ENCODE measurements at places on chromosomes 13 and 19.

DNA sequence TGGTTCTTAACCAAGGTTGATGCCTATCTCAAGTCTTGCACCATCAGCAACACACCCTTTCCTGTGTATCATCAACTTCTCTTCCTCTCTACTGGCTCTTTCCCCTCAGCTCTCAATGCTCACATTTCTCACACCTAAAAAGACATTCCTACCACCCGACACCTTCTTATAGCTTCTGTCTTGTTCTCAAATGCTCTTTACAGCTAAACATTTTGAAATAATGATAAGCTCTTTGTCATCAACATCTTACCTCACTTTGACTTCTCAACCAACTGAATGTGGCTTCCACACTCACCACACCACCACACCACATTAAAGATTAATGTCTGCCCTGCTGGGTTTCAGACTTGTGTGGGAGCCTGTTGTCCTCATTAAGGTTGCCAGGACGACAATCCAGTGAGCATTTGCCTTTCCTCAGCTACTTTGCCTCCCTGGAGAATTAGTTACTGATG is 67.8 kb downstream of the RXFP2 start:
- H3K27ac ChIP-seq: no peak overlapping the region
- H3K4me3 ChIP-seq: no peak overlapping the region
- H3K4me1 ChIP-seq: no peaks in the 10 kb centered on the region
- H3K36me3 ChIP-seq: no peaks in the 10 kb centered on the region
- DNase-seq: no peak

DNA sequence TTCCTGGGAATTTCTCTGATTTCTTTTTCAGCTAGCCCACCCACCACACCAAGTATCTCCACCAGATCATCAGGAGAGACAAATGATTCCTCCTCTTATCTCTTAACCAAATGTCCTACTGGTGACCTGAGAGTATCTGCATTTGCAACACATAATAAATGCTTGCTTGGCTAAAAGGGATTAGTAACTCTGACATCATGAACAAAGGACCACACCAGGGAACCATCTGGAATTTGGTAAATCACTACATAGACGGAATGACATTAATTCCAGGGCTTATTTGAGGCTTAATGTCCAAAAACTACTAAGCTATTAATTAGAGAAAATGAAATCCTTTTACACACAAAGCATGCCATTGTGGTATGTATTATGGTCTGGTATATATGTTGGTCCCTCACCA is 139.0 kb downstream of the RAP2A start:
- no peak for DNase-seq
- H3K4me3 ChIP-seq: no peak overlapping the region
- H3K27me3 ChIP-seq: no peaks in the 10 kb centered on the region
- peaks cover 8% of the 10 kb centered on the region for H3K4me1 ChIP-seq
- H3K27ac ChIP-seq: no peak overlapping the region
- H3K36me3 ChIP-seq: no peaks in the 10 kb centered on the region

DNA sequence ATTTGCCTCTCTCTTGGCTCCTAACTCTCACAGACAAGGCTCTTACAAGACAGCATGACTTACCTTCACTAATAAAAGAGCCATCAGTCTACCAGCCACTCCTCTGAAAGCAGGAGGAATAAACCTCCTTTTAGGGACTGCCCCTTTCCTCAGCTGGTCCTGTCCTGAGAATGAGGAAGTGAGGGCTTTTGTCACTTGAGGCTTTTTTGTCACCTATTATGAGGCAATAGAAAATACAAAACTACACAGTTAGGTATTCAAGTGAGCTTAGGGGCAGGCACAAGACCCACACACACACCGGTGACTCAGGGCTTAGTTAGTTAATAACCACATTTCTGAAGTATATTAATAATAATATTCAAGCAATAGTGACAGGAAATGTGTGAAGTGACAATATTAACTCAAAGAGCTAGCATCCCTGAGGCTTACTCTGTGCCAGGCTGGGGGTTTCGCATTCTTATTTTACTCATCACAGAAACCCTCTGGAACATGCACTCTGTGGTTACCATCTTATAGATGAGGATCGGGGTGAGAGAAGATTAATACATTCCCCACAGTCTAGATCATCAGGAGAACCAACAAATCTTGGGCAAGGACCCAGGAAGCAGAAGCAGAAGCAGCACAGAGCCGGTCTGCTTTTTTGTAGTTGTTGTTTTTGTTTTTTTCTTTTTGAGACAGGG is 379.9 kb downstream of the LIG4 start:
- no peaks in the 10 kb centered on the region for H3K27me3 ChIP-seq
- DNase-seq: no peak
- H3K36me3 ChIP-seq: no peaks in the 10 kb centered on the region
- no peak overlapping the region for H3K4me3 ChIP-seq
- no peaks in the 10 kb centered on the region for H3K4me1 ChIP-seq
- H3K27ac ChIP-seq: no peak overlapping the region

DNA sequence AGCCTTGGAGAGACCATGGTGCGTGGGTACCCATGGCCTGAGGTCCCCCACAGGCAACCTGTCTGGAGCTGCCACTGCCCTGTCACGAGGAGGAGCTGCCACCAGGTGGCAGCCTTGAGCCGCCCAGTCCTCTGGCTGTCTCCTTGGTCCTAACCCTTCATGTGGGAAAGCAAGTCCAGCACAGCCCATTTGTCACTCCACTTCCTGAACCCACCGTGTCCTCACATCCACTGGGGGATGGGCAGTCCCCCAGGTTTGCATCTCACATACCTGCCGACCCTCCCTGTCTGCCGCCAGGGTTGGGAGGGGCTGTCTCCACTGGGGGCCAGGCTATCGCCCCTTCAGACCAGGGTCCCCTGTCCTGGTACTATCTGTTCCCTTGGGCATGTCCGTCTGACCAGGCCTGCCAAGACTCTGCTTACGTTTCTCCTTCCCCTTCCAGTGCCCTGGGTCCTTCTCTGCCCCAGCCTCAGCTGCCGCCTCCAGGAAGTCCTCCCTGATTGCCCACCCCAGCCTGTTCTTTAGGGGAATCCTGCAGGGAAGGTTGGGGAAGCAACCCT is 4.5 kb downstream of the FAM174C start:
- H3K27me3 ChIP-seq: peaks cover 23% of the 10 kb centered on the region
- peaks cover 14% of the 10 kb centered on the region for H3K36me3 ChIP-seq
- H3K4me3 ChIP-seq: no peak overlapping the region
- H3K27ac ChIP-seq: no peak overlapping the region
- DNase-seq: peak; percentile 87

- no peaks in the 10 kb centered on the region for H3K4me1 ChIP-seq
- no peaks in the 10 kb centered on the region for H3K36me3 ChIP-seq
- no peak overlapping the region for H3K27ac ChIP-seq
- H3K27me3 ChIP-seq: no peaks in the 10 kb centered on the region
- no peak for DNase-seq
- no peak overlapping the region for H3K4me3 ChIP-seq
These were observed 93.9 kb downstream of the UBL3 start for GRCh38 chr13:29756506-29756905.

GRCh38 chr19:32798201-32798600 is 71.4 kb downstream of the SLC7A9 start:
- H3K4me3 ChIP-seq: no peak overlapping the region
- no peak overlapping the region for H3K27ac ChIP-seq
- no peak for DNase-seq
- H3K4me1 ChIP-seq: no peaks in the 10 kb centered on the region
- H3K27me3 ChIP-seq: no peaks in the 10 kb centered on the region
- H3K36me3 ChIP-seq: no peaks in the 10 kb centered on the region

DNA sequence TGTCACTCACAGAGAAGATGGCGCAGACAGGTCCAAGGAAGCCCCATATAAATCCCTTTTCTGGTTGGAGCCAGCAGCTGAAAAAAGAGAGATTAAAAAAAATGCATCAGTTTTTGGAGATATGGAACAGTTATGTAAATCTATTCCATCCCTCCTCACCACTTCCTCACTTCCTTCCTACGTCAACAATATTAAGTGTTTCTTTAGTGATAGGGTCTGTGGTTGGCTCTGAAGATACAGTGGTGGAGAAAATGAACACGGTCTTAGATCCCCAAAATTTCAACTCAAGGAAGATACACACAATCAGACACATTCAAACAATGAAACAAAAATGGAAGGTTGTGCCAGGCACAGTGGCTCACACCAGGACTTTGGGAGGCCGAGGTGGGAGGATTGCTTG is 31.5 kb downstream of the ADGRE2 start:
- H3K27me3 ChIP-seq: no peaks in the 10 kb centered on the region
- DNase-seq: no peak
- H3K36me3 ChIP-seq: peaks cover 3% of the 10 kb centered on the region
- H3K27ac ChIP-seq: no peak overlapping the region
- no peak overlapping the region for H3K4me3 ChIP-seq

DNA sequence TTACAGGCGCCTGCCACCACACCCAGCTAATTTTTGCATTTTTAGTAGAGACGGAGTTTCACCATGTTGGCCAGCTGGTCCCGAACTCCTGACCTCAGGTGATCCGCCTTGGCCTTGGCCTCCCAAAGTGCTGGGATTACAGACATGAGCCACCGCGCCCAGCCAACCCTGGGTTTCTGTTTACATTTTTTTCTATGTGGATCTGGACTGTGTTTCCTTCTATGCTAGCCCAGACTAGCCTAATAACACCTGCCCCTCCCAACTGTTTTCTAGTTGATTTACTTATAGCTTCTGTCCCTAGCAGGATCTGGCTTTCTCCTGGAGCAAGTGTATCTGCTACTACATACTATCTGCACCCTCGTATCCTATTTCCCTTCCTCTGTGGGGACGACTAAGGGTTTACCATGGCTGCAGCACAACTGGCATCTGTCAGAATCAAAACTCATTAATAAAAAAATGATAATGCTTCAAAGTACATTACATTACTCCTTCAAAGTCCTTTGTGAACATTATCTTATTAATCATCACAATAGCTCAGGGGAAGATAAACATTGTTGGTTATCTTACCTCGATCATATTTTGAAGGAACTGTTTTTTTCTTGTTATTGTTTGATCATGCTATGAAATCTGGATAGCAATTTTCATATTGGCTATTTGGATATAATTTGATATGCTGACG is 228.3 kb downstream of the KLF5 start:
- no peaks in the 10 kb centered on the region for H3K27me3 ChIP-seq
- peaks cover 23% of the 10 kb centered on the region for H3K4me1 ChIP-seq
- DNase-seq: no peak
- H3K4me3 ChIP-seq: no peak overlapping the region

GRCh38 chr13:113771709-113772331 is 12.8 kb downstream of the TMEM255B start:
- no peaks in the 10 kb centered on the region for H3K36me3 ChIP-seq
- DNase-seq: no peak
- H3K27me3 ChIP-seq: peaks cover 17% of the 10 kb centered on the region
- no peak overlapping the region for H3K4me3 ChIP-seq
- no peaks in the 10 kb centered on the region for H3K4me1 ChIP-seq

- H3K27me3 ChIP-seq: no peaks in the 10 kb centered on the region
- H3K4me1 ChIP-seq: peaks cover 93% of the 10 kb centered on the region
- peak; percentile 90 for DNase-seq
- H3K27ac ChIP-seq: peak overlapping the region; percentile 90
These were observed 36.1 kb downstream of the ACTN4 start for GRCh38 chr19:38683393-38684077.

GRCh38 chr13:33174931-33175330 is 110.6 kb downstream of the STARD13 start:
- no peaks in the 10 kb centered on the region for H3K27me3 ChIP-seq
- H3K36me3 ChIP-seq: no peaks in the 10 kb centered on the region

DNA sequence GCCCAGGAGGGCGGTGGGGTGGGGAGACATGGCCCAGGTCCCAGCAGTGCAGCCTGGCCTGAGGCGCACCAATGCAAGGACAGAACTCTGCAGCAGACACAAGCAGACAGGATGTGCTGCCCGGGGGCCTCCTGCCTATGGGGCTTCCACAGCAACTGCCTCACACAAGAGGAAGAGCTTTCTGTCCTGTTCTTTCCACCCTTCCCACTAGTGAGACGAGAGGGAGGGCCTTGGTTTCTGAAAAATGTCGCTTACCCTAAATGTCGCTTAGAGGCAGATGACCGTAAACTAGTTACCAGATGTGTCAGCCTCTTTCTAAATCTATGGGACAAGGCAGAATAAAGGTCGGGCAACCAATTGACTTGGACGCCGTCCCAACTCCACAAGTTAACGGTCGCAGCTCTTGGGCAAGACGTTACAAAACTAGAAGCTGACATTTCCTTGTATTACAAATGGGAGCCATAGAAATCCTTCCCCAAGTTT is at the start of gene LAIR1:
Gene LAIR1 (minus strand): TSS at position 157 of the 483 bp plus-strand sequence. CDS start 127 bp downstream, at position 30.
- H3K27ac ChIP-seq: peak within 1 kb of the TSS; percentile 50
- H3K4me3 ChIP-seq: peak within 1 kb of the TSS; percentile 21
- H3K36me3 ChIP-seq: no peaks in the 10 kb centered on the region
- H3K4me1 ChIP-seq: no peaks in the 10 kb centered on the region
